ENCODE measurements at places on chromosomes 4 and X.

- no peak for DNase-seq
These were observed 17.5 kb upstream of the JAKMIP1 start for GRCh38 chr4:6217716-6218381.

GRCh38 chr4:186240848-186241491 is 13.7 kb downstream of the KLKB1 start:
- no peak for DNase-seq

- no peak for DNase-seq
These were observed 20.0 kb downstream of the DIAPH2 start for GRCh38 chrX:96704629-96705028.

- no peak for DNase-seq
These were observed 55.7 kb downstream of the MCUB start for GRCh38 chr4:109615742-109616141.

- DNase-seq, result no peak
These were observed 5.1 kb upstream of the DGAT2L6 start for GRCh38 chrX:70172221-70172620.

GRCh38 chr4:139188648-139189416 is 11.8 kb upstream of the ELF2 start:
- DNase-seq, result no peak

GRCh38 chr4:612749-613125 is 12.6 kb upstream of the PDE6B start:
- no peak for DNase-seq

DNA sequence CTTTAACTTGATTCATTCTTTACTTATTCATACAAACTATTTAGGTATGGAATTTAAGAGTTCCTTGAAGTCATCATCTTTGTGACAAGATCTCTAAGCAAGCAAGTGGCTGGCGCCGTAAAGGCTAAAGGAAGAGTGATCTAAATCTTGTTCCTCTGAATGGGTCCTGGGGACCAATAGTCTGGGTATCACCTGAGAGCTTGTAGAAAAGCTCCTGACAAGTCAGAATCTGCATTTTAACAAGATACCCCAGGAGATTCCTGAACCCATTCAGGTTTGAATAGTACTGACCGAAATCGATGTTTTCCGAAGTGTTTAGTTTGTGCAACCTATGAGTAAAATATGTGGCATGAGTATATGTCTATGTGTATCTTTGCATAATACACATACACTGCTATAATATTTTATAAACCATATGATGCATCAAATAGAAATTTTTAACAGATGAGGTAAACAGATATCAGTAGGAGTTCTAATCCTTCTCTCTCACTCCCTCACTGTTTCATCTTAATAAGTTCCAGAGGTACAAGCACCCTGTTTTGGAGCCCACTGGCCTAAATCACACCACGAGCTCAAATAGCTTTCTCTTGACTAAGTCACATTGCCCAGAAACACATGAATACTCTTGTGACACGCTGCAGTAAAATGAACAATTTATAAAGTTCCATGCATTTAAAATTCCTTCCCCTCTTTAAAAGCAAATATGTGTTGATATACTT is 170.0 kb downstream of the RELL1 start:
- DNase-seq, result no peak

- no peak for DNase-seq
These were observed 112.4 kb upstream of the LSM6 start for GRCh38 chr4:146063143-146063542.

- no peak for DNase-seq
These were observed 195.1 kb downstream of the MAGEB5 start for GRCh38 chrX:26411045-26411444.

DNA sequence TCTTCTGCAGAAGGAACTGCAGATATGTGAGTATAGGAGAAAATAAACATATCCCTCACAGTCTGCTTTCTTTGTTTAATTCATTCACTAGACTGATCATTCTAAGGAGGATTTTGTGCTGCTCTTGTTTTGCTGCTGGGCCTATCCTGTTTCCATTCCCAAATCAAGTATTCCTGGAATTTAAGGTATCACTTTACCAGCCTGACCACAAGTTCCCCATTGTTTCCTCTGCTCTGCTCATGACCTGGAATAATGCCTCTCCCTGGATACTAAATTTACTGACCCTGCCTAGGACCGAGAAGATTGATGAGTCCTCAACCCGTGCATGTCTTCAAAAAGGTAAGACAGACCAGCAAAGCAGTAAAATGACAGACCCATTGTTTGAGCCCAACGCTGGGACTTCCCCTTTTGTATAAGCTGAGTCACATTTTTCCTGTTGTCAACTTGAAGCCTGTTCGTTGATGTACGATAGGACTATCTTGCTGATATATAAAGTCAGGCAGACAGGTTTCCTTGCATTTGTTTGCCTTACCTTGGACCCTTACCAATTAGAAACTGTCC is 85.5 kb upstream of the TET2 start:
- DNase-seq, result no peak

DNA sequence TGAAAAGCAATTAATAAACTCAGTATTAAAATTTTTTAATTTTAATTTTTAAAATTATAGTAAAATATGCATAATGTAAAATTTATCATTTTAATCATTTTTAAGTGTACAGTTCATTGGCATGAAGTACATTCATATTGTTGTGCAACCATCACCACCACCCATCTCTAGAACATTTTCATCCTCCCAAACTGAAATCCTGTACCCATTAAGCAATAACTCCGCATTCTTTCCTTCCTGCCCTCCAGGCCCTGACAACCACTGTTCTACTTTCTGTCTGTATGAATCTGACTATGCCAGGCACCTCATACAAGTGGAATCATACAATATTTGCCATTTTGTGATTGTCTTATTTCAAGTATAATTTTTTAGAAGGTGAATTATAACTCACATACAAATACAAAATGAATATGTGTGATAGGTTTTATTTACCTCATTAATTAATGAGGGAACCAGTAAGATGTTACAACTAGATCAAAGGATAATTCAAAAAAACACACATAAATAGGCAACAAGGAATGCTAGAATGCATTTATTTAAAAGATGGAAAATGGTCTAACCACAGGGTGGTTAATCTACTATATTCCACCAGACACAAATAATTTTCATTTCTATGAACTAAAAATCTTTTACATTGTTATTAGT is 13.1 kb upstream of the AFF1 start:
- no peak for DNase-seq

DNA sequence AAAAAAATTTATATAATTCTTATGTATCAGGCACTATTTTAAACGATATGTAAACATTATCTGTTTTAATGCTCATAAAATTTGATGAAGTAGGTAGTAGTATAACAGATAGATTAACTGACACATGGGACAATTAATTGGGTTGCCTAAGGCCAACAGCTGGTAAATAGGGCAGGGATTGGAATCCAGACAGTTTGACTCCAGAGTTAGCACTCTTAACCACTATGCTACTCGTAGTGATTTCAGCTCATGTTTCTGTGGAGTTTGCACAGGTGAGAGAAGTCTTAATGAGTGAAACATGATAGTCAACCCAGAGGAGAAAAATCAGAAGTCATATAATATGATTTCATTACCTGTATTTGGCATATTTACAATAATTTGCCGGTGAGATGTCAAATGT is 126.0 kb upstream of the WDFY3 start:
- no peak for DNase-seq

GRCh38 chr4:122045533-122045932 is 93.7 kb upstream of the TRPC3 start:
- DNase-seq, result no peak
